ENCODE measurements at places on chromosomes 2 and 18.

GRCh38 chr2:115083711-115084110 is 641.3 kb downstream of the DPP10 start:
- DNase-seq, result no peak

DNA sequence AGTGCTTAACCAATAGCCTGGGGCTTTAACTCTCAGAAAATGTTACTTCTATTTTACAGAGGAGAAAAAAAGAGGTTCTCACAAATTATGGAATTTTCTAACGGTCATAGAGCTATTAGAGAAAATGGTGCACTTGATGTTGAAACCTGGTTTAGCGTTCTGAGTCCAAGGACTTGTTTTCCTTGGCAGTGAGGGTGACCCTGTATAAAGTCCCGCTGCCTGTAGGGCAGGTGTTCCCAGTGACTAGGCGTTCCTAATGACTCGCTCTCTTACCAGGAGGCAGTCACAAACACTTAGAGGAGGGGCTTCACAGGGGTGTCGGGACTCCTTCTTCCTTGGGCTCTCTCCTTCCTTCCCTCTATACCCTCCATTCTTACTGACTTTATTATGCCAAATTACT is 175.8 kb downstream of the ACTR3 start:
- DNase-seq, result no peak

DNA sequence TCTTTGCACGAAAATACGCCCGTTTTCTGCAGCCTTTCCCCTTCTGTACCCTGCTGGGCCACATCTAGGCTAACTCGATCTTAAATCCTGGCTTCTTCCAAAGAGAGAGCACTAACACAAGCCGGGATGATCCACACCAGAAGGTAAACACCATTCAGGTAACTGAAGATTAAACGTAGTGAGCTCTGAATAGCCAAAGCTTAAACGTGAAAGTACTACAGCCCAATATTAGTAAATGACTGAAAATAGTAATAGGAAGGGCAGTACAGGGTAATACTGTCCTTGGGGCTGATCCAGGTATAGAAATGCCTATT is 422 bp upstream of the MRPL53 start:
- DNase-seq, result no peak

DNA sequence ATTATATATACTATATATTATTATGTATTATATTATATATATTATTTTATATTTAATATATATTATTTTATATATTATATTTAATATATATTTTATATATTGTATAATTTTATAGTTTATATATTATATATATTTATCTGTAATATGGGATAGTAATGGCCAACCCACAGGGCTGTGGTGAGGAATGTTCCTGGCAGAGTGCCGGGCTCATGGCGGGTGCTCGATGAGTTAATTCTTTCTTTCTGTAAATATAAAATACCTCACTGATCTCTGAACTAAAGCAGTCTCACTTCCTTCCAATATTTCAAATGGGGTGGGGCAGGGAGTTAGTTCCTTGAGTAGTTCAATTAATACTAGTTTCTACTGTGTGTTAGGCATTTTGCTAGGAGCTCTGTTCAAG is 389.4 kb downstream of the TSN start:
- DNase-seq, result no peak

DNA sequence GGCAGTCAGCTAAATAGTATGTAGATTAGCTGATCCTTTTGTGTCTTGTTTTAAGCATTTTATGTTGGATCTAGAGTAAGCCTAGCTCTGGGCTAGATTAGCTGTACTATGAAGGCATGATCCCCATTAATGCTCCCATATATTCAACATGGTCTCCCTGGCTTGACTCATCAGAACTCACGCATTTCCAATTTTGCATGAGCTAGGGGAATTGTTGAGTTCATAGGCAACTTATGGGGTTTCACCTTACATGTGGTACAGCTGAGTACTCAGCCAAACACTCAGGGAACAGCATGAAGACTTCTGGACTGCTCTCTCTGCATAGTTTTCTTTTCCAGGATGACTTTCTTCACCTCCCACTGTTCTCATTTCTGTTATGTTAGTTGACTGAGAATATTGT is 248.2 kb downstream of the TMX3 start:
- DNase-seq, result no peak

DNA sequence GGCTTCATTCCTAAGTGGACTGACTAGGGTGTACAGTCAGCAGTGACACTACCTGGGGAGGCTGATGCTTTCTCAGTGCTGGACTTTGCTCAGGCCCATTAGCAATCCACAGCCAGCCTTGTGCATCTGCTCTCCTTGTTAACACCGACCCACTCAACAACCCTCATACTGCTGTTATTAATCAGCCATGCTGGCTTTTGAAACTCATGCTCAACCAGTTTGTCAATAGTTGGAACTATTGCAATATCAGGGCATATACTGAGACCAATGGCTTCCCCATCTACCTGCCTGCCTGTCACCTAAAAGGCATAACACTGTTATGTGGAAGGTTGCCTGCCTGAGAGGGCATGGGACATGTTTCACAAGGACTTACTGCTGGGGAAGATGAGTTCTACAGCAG is 39.4 kb downstream of the GAD1 start:
- no peak for DNase-seq

GRCh38 chr2:43748333-43748732 is 25.5 kb upstream of the DYNC2LI1 start:
- DNase-seq, result no peak

- no peak for DNase-seq
Measured at GRCh38 chr2:98372121-98372520, 25.9 kb downstream of the CNGA3 start.

DNA sequence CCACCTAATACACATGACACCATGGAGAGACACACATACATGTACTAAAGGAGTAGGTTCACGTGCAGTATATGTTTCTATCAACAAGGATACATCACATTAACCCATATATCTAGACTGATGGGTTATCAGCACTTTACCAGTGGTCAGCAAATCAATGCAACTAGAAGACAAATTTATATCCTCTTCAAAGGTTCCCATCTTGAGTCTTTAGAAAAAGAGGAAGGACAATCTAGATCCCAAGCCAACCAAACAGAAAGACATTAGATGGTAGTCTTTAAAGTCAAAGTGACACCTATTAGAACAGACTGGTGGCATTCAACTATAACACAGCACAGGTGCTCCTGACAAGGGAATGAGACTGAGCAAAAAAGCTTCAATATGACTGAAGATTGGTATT is 13.8 kb upstream of the SERTAD2 start:
- no peak for DNase-seq

- DNase-seq, result no peak
Measured at GRCh38 chr2:65917986-65918385, 485.6 kb upstream of the SPRED2 start.

- DNase-seq, result no peak
Measured at GRCh38 chr2:81942136-81942680, 1637.7 kb upstream of the LRRTM1 start.

DNA sequence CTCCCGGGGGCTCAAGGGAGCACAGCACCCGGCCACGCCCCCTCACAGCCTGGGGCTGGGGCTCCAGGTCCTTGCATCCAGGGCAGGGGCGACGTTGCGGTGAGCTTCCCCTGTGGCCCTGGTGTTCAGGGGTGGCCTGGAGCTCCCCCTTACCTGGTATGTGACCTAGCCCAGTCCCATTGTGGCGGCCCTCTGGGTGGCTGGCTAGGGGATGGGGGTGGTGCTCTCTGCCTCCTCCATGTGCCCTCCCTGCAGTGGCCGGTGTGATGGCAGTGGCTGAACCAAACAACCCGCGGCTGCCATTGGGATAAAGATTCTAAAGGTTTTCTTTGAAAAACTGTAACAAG is 288.3 kb downstream of the RDH14 start:
- DNase-seq, result no peak

- DNase-seq, result no peak
Measured at GRCh38 chr18:31973929-31974546, 31.1 kb upstream of the TRAPPC8 start.

DNA sequence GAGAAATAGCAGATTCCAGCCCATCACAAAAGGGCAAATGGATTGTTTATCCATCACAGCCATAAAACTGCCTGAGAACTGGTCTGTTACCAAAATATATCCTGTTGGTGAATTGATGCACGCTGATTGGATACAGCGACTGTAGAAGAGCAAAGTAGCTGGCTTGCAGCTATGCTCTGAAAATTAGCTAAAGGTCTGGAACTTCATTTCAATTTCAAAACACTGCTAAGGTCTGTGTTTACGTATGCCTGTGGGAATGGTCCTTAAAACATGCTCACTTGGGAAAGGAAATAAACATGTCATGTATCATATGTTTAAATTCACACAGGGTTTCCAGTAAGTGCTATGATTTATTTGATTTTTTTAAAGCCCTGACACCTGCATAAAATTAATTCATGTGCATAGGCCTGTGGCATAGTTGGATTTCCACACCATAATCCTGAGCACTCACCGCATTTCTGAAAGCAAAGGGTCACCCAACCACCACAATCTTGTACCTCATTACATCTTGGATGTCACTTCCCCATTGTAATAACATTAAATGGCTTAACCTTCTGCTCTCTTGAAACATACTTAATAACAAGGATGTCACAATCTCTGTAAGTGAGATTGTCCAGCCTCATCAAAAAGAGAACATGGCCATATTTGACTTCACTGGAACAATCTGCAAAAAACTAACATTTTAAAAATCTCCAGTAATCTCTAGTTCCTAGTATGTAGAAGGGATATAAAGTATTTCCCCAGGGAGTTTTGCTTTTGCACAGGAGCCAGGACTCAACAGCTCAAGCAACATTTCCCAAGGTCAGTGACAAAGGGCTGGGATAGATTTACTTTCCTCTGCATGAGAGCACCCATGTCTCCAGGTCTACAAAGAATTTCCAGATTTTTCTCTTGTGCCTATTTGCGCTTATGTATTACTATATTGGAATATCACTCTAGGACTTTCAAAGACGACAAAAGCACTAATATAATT is 109.8 kb downstream of the FARSB start:
- no peak for DNase-seq

- no peak for DNase-seq
Measured at GRCh38 chr18:22176420-22177326, 7.3 kb downstream of the GATA6 start.

DNA sequence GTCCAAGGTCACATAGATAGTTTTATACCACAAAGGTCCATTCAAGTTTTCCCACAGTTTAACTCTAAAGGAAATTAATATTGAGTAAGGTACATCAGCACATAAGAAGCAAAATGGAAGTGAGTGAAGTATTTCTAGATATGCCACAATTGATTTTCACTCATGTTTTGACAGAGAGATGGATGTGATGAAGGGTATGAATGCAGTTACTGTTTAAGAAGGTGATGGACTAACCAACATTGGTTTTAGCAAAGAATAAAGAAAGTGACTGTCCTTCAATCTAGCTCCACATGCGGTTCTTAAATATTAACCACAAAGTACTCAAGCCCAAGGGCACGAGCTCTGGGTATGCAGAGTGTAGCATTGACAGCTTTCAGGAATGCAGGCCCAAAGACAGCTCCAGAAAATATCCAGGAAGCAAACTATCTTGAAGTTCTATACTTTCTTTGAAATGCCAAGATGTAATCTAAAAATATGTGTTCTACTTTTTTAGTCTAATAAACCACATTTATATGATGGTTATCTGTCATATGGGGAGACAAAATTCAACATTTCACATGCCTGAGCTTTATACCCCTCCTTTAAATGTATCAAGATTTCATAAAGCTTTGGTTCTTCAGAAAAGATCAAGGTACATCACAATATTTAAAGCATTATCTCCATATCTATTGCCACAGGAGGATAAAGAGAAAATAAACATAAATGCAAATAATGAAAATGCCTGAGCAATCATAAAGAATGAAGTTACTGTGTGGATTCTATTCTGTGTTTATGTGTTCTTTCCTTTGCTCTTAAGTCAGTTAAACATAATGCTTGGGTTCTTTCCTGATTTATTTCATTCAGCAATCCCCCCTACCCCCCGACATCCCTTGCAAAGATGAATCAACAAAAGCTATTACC is 6.7 kb upstream of the SCN1A start:
- DNase-seq, result no peak

GRCh38 chr18:48645427-48646002 is 106.7 kb downstream of the CTIF start:
- no peak for DNase-seq

- DNase-seq, result no peak
Measured at GRCh38 chr2:170098626-170099312, 79.2 kb upstream of the MYO3B start.

- no peak for DNase-seq
Measured at GRCh38 chr2:200263279-200263678, 43.2 kb upstream of the SPATS2L start.

Measured in AG08395 (cell line).